ENCODE measurements at places on chromosomes 5 and 9.

DNA sequence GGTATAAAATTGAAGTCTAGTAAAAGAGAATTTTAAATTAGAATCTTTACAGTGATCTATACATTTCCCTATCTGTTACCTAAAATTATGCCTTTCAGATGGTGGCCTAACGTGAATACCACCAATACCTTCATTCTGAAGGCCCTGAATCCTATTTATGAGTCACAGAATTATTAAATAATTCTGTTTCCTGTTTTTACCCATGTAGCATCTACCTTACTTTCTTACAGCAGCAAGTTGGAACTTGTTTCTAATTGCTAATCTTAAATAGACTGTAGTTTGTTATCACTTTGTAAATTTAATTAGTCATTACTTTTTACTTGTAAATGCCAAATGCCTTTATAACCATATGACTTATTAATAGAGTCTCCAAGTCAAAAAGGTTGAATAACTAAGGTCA, 135.0 kb downstream of the PDE4D start:
- DNase-seq = no peak

- no peak for DNase-seq
Observed at GRCh38 chr5:148511810-148512347, 128.1 kb downstream of the FBXO38 start.

GRCh38 chr5:135154197-135154596, 120.2 kb upstream of the PITX1 start:
- DNase-seq = no peak

GRCh38 chr5:78527054-78527859, 121.3 kb downstream of the LHFPL2 start:
- peak; percentile 57 for DNase-seq

- DNase-seq = peak; percentile 70
Observed at GRCh38 chr5:170420806-170421412, 31.7 kb upstream of the KCNMB1 start.

GRCh38 chr5:178382754-178383164, 150.2 kb upstream of the PHYKPL start:
- DNase-seq = no peak

GRCh38 chr5:115320006-115320405, 23.6 kb upstream of the CCDC112 start:
- DNase-seq = no peak

DNA sequence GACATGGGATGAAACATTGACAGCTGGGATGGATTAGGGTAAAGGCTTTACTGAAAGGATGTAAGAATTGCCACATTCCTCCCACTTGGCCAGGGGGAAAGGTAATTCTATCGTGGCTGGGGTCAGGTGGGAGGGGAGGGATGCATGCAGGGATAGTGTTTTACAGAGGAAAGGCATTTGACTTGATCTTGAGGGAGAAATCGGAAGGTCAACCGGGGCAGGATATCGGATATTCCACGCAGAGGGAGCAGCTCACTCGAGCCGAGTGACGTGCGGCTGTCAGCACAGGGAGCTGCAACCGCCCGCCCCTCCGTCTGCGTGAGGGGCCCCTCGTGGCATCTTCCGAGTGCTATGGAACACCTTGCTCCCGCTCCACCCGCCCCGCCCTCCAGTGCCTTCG, 63.4 kb upstream of the ADAMTS2 start:
- no peak for DNase-seq

GRCh38 chr5:176915906-176916305, 16.8 kb upstream of the HK3 start:
- DNase-seq = no peak

- no peak for DNase-seq
Observed at GRCh38 chr5:84885485-84886258, 501.0 kb upstream of the EDIL3 start.

GRCh38 chr9:112750016-112750763, at the start of gene SNX30:
TSS of gene SNX30 (plus strand) at chr9:112750760. CDS start at chr9:112751002, 242 bp downstream.
- DNase-seq = peak; percentile 72

DNA sequence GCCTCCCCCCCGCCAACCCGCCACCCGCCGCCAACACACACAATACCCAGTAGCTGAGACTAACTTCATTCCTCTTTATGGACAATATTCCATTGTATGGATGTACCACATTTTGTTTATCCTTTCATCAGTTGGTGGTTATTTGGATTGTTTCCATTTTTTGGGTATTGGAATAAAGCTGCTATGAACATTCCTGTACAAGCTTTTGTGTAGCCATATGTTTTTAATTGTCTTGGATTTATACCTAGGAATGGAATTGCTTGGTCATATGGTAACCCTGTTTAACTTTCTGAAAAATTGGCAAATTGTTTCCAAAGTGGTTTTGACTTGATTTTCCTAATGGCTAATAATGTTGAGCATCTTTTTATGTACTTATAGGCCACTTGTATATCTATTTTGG, 4.9 kb upstream of the UBTD2 start:
- no peak for DNase-seq

- no peak for DNase-seq
Observed at GRCh38 chr5:163815240-163815791, 309.9 kb downstream of the MAT2B start.

- DNase-seq = no peak
Observed at GRCh38 chr5:181204113-181204825, 727 bp downstream of the TRIM7 start.

DNA sequence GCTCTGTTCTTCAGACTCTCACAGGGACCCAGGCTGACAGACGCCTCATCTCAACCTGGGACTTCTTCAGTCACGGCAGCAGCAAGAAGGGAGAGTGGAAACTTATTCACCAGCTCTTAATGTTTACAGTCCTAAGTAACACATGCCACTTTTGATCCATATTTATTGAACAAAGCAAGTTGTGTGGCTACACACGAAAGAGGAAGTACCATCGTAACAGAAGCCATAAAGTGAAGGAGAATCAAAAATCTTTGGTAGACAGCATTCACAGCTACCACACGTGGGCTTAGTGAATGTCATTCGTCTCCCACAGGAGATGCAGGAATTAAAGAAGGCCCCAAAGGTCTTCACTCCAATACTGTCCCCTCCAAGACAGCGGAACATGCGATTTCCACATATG, 582.6 kb downstream of the CETN3 start:
- DNase-seq = no peak

GRCh38 chr9:118670011-118670953, 699.0 kb downstream of the BRINP1 start:
- DNase-seq = peak; percentile 60

GRCh38 chr5:3303777-3304176, 291.9 kb upstream of the IRX1 start:
- no peak for DNase-seq

GRCh38 chr5:83721953-83722901, 1.6 kb upstream of the HAPLN1 start:
- peak; percentile 52 for DNase-seq

DNA sequence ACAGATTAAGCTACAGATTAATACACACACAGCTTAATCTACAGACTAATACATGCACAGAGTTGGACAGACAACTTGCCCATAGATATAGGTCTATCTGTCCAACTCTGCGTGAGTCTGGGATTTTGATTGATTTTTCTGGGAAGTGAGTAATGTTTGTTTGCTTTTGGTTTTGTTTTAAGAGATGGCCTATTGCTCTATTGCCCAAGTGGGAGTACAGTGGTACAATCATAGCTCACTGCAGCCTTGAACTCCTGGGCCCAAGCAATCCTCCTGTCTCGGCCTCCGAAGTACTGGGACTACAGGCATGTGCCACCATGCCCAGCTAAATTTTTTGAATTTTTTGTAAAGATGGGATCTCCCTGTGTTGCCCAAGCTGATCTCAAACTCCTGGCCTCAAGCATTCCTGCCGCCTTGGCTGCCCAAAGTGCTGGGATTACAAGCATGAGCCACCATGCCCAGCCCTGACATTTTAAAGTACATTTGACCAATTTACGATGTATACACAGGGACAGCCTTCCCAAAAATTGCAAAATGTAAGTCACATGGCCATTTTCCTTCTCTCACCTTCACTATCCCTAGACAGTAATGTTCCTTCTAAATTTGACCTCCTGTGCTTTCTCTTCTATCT, 50.8 kb downstream of the PAPPA start:
- no peak for DNase-seq

GRCh38 chr5:109016300-109016699, 268.6 kb downstream of the FER start:
- no peak for DNase-seq

All from NT2/D1 (cell line).